Suprapubic skin (tissue), 4 donors: ENCODE measurements at places on chromosomes 12 and 14.

GRCh38 chr12:124323771-124324530, 29.1 kb downstream of the RFLNA start:
- no peak overlapping the region for H3K27ac ChIP-seq
- DNase-seq, result no peak
- no peaks in the 10 kb centered on the region for H3K4me1 ChIP-seq
- peaks cover 54% of the 10 kb centered on the region for H3K36me3 ChIP-seq
- no peaks in the 10 kb centered on the region for H3K27me3 ChIP-seq

- no peaks in the 10 kb centered on the region for H3K36me3 ChIP-seq
- H3K27me3 ChIP-seq, result peaks cover 21% of the 10 kb centered on the region
- H3K4me3 ChIP-seq, result no peak overlapping the region
- peaks cover 24% of the 10 kb centered on the region for H3K4me1 ChIP-seq
- DNase-seq, result no peak
Measured at GRCh38 chr14:52063052-52063462, 5.8 kb downstream of the NID2 start.

- no peak for DNase-seq
- H3K4me1 ChIP-seq, result peaks cover 20% of the 10 kb centered on the region
- no peak overlapping the region for H3K4me3 ChIP-seq
- no peak overlapping the region for H3K27ac ChIP-seq
Measured at GRCh38 chr12:119694111-119694510, 26.2 kb downstream of the PRKAB1 start.

DNA sequence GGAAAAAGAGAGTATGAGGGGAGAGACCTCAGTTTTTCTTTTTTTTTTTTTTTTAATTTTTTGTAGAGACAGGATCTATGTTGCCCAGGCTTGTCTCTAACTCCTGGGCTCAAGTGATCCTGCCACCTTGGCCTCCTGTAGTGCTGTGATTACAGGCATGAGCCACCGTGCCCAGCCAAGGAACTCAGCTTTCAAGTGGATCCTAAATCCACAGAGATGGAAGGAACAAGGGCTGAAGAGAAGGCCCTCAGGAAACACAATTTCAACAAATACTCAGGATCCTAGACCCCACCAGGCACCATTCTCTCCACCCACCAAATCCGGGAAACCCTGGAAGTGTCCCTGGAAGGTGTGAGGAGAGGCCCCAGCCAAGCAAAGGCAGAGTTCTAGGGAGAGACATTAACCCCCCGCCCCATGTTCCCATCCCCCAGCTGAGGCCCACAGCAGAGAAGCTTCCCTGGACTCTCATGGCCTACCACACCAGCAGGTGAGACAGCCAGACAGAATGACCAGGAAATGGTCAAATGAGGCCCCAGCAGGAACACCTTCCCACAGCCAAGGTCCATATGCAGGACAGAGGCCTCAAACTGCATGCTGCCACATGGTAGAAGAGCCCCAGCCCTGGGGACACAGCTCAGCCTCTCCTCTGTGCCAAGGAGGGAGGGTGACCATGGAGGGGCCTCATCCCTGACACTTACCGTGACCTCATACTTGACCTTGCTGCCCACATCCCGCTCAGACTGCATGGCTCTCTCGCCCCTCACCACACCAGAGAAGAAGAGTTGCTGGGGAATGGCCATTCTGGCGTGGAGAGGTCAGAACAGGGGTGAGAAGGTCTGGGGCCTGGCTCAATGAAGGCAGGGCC, 14.1 kb downstream of the ITGA7 start:
- no peak overlapping the region for H3K4me3 ChIP-seq
- no peaks in the 10 kb centered on the region for H3K4me1 ChIP-seq
- H3K36me3 ChIP-seq, result peaks cover 6% of the 10 kb centered on the region

DNA sequence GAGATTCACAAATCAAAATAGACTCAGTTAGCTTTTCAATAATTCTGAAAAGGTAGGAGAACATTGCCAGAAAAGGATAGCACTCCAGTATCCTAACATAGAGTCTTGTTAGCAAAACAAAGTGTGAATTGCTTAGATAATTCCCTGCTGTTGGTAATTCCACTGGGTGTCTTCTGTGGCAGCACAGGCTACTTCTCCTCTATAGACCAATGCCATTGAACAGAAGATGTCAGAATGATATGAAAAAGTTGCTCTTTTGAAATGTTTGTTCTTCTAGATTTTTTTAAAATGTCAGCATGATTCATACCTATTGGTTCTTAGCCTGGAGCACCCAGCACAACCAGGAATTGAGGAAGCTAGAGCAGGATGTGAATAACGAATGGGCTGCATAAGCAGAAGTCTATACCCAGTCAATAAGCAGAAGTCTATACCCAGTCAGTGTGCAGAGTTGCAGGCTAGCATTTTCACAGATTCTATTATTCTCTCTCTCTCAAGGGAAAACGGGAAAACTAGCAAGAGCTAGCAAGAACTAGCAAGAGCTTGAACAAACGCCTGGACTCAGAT, 112.8 kb downstream of the SYT1 start:
- no peak for DNase-seq
- no peaks in the 10 kb centered on the region for H3K36me3 ChIP-seq
- H3K4me1 ChIP-seq, result no peaks in the 10 kb centered on the region
- no peak overlapping the region for H3K4me3 ChIP-seq
- H3K27ac ChIP-seq, result no peak overlapping the region

- H3K4me3 ChIP-seq, result peak overlapping the region; percentile 100
- H3K27me3 ChIP-seq, result no peaks in the 10 kb centered on the region
Measured at GRCh38 chr14:70908935-70909641, 1.8 kb downstream of the PCNX1 start.

- DNase-seq, result no peak
- H3K27ac ChIP-seq, result no peak overlapping the region
- no peaks in the 10 kb centered on the region for H3K36me3 ChIP-seq
- no peak overlapping the region for H3K4me3 ChIP-seq
Measured at GRCh38 chr12:102675672-102676071, 195.3 kb upstream of the IGF1 start.
